ENCODE measurements at places on chromosomes 2 and 18.

GRCh38 chr18:60295674-60296073 lies 76.9 kb downstream of the MC4R start:
- no peak for DNase-seq

DNA sequence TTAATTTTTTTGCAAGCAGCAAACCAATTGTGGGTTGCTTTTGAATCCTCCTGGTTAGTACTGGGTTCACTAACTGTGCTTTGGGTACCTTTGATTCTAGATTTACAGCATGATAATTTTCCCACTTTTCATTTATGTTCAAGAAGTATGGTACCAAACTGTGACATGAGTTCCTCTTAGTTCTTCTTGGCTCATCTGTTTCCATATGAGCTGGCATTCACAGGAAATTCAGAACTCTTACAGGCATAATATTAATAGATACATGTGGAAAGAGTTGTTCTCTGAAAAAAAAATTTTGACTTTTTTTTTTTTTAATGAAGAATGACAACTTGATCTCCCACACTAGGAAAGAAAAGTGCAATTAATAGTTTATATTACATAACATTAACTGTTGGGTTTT lies 59.4 kb downstream of the FMNL2 start:
- DNase-seq, result no peak

DNA sequence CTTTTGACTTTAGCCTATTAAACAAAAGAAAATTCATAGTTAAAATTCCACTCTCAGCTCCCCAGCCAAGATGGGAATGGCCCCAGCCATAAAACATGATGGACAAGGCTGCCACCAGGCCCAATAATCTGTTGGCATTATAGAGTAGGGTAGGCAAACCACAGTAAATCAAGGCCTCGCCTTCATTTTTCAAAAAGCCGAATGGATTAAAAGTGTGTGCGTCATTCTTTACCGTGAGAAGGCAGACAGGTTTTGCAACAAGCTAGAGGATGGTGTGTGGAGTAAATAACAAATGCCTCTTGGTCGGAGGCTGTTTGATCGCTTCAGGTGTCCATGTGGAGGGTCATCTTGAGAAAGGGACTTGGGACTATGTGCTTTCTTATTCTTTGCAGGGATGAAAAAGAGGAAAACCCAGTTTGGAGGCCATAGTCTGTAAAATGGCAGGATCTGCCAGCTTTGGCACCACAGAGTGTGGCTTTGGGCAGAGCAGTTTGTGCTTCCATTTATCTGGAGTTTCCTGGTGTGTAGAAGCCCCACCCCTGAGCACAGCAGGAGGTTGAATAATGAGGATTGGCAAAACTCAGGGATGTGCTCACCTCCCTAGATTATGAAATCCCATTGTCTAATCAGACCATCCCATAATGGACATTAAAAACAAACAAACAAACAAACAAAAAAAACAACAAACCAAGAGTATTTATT lies 57.1 kb upstream of the ITGB6 start:
- no peak for DNase-seq

DNA sequence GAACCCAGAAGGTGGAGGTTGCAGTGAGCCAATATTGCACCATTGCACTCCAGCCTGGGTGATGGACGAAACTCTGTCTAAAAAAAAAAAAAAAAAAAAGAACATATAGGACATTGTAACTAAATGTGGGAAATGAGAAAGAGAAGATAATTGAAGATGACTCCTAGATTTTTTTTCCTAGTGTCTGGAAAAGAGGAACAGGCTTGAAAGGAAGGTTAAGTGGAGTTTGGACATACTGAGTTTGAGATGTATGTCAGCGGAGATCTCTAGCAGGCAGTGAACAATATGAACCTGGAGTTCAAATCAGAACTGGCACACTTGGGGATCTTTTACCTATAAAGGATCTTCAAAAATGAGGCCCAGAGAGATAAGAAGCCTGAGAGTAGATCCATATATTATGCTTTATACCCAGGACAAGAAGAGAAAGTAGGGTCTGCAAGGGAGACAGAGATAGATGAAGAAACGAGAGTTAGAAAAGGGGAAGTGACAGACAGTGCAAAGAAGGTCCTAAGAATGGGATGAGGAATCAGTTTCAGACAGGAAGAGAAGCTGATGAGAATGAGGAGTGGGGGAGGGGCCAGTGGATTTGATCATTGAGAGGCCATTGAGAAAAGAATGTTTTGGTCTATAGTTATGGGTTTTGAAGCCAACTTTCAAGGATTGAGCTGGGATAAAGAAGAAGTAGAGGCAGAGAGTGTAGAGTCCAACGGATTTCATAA lies 46.9 kb upstream of the CD28 start:
- DNase-seq, result peak; percentile 49

DNA sequence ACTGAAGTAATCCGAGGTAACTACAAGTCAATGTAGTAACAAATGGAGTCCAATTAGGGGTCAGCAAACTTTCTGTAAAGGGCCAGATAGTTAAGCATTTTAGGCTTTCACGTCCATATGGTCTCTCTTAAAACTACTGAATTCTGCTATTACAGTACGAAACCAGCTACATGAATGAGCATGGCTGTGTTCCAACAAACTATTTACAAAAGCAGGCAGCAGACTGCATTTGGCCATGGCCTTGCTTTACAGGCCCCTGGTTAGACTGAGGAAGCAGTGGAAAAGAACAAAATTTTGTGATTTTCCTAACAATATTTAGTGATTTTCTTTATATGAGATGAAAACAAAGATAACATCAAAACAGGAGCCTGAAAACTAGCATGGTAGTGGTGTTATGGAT lies 64.0 kb downstream of the RTN4 start:
- DNase-seq, result no peak

DNA sequence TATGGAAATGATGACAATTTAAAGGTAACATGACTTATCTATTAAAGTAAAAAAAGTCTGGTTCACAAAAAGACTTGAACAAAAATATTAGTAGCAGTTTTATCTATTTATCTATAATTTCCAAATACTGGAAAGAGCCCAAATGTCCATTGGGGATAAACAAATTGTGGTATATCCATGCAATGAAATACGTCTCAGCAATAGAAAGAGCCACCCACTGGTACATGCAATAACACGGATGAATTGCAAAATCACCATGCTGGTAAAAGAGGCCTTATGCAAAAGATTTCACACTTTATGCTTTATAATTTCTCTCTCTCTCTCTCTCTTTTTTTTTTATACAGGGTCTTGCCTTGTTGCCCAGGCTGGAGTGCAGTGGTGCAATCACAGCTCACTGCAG lies 91.4 kb upstream of the ASAP2 start:
- DNase-seq, result no peak

DNA sequence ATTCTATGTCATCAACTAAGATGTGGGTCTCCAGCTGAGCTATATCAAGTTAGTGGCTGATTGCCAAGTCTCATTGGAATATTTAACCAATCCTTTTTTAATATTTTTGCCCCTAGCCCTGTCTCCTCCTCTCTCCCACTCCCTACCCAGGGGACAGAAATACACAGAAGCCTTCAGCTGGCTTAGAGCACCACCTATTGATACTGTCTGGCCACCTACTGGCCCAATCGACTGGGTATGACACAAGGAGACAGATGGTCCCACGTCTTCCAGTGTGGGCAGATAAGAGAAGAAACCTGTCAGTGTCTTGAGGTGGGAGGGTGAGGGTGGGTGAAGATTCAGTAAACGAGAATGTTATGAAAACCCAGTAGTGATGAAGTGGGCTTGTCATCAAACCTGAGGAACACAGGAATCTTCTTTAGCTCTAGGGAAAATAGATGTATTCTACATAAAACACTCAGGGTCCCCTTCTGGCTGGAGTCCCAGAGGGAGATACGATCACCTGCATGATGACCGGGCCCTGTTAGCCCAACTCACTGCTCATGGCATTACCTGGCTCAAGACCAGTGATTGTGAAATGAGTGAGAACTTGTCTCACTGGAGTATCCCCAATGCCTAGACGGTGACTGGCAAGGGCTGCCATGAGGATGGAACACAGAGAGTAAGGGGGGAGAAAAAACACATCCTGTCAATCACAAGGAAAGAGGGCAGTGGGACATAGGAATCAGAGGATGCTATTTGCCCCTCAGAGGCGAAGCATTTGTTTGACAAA lies 26.7 kb downstream of the POLR1A start:
- peak; percentile 90 for DNase-seq

DNA sequence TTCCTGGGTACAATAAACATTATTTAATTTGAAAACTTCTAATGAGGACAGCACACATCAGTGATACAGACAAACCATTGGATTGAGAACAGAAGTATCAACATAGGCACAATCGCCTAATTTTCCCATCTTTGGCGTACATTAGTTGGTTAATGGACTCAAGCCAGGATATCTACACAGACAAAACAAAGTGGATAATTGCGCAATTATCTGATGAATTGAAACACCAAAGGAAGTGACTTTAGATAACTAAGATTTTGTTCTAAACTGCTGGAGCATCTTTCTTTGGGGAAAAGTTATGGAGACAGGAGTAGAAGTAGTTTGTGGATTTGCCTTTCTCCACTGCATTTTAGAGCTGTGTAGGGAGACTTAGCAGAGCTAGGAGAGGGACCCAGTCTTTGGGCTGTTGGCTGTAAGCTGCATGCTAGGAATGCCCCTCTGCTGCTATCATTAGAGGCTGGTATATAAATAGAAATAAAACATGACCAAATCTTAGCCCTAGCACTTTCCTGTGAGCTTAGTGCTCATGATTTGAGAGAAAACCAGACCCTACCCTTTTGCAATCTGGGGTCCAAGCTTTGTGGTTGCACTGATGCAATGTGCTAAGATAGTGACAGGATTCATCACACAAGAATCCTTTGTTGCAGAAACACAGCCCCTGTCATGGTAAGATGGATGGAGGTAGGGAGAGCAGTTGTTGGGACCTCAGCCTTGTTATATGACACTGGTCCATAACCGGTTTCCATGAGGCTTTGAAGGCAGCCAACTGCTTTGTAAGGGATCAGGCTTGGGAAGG lies 264.5 kb upstream of the PIK3C3 start:
- no peak for DNase-seq

GRCh38 chr2:54388076-54388475 lies 68.1 kb upstream of the SPTBN1 start:
- DNase-seq, result no peak

DNA sequence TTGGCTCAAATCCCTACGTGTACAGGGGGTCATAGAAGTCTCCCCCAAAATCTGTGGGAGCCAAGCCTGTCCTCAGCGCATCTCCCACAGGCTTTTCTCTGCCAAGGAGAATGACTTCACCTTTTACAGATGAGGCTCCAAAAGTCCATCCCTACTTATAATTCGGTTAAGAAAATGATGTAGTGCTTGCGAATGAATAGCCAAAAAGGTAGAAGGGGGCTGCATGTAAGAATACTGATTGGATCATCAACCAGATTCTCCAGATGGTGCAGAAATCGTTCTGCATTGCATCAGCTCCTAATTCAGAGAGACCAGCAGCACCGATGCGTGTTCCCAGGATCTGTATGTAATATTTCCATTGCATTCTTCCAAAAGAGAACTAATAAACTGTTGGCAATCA lies 91.9 kb downstream of the EPHA4 start:
- no peak for DNase-seq

DNA sequence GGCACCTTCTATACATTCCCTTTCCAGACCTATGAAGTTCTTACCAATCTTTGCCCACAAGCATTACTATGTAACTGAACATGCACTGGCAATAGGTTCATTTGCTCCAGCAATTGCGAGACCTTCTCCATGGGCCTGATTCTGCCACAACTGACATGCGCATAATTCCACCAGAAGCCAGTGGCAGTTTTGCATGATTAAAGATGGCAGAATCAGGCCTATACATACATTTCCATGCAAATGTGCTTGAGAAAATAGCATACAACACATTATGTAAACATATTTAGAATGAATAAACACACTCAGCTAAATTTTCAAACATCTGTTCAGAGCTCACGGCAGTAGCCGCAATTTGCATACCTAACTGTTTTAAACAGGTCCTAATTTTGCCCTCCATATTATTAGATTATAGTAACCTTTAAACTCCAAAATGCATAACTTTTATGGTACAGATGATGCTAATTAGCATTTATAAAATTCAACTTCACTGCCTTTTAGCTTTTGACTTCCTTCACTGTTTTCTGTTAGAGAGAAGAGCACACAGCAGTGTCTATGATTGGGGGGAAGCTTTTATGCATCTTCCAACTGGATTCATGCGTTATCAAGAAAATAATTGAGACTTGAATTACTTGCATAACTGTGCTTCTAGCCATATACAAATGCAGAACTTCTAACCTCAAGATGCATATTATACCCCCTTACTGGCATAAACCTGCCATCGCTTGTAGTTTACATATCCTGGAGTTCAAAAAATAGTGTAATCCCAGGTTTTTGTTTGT lies 155.3 kb upstream of the CDH19 start:
- no peak for DNase-seq

GRCh38 chr18:44786688-44787087 lies 106.0 kb downstream of the SETBP1 start:
- no peak for DNase-seq

DNA sequence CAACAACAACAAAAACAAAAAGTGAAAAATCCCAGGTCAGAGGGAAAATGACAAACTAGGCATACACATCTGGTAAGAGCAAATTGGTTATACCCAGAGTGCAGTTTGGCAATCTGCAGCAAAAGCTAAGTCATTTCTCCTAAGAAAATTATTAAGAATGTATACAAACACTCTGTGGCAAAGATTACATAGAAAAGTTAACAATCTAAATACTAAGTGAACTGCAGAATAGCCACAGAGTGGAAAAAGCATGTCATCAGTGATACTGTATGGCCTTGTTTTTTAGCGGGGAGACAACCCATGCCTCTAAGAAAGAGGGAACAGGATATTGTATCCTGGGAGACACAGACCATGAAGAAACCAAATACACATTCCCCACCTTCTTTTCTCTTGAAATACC lies 136.0 kb upstream of the ITGB6 start:
- no peak for DNase-seq

DNA sequence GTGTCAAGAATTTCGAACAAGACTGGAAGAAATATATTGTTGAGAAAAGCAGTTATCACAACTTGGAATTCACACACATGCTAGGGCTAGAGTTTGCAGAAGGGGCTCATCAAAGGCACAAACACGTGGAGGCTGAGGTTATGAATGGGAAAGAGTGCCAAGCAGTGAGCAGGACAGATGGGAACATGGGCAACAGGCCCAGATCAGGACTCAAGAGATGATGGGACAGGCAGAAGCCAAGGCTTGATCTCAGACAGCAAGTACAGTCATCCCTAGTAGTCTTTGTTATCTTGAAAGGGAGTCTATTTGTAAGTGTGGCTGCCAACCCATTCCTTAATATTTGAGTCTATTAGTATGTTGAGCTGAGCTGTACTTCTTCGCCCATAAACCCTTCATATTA lies 22.2 kb upstream of the EPC2 start:
- peak; percentile 23 for DNase-seq

DNA sequence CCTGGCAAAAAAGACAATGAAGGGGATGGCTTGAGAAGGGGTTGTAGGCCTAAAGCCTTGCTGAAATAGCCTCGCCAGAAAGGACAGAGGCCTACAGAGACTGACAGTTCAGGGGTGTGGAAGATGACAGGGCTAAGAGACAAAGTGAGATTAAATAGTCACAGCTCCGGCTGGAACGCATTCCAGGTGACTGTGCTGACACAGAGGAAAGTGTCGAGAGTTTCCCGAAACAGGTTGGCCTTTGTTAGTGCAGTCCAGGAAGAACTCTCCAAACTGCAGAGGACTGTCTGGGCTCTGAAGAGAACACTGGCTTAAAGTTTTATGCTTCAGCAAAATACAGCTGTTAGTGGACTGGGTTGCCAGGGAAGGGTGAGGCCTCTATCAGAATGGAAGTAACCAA lies 52.8 kb downstream of the METTL4 start:
- no peak for DNase-seq
